ENCODE measurements at places on chromosomes 5 and 9. TPM values are rescaled to one million over a fixed set of nuclear protein-coding genes. Genes with fewer than 3 reads are reported as not detected.

DNA sequence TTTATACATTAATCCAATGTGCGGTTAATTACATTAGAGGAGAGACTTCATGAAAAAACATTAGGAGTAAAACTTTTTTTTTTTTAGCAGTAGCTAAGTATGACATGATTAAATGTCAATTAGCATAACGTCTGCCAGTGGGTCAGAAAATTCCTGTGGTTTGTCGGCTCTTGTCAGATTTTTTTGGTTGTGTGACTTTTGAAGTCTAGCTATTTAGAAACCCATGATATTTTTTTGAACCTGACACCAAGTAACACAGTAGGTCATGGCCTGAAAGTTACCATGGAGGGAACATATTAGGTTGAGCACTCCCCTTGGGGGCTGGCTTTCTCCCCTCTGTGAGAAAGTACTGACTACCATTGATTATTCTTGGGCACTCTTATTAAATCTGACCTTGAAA is 84.8 kb upstream of the ALDH1A1 start:
- DNase-seq = no peak

- no peak for DNase-seq
Observed at GRCh38 chr5:147490989-147491388, 18.9 kb downstream of the DPYSL3 start.

EGFL7 gene
- not detected for total RNA-seq

DNA sequence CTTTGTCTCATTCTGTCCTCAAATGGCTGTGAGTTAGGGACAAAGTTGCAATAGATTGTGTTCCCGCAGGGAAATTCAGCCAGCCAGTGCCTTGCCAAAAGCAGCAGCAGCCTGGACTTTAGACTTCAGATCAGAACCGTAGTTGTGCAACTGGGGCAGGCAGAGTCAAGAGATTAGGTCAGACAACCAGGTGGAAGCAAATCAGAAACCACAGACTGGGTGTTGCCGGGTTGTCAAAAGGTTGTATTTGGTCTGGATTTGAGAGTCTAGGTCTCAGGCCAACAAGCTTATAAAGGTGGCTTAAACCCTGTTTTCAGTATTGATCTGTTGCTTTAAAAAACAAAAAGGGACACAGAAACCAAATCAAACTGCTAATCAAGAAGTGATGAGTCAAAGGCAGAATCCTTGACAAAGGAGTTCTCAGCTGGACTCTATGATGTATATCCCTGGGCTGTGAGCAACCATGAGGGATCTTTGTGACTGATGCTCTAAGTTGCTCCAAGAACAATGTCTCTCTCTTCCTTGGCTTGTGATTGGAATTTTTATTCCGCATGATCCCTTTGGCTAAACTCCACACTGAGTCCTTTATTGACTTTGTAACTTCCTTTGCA is 20.9 kb downstream of the RFK start:
- no peak for DNase-seq

CSF2 gene
- total RNA-seq = not detected
